ENCODE measurements at places on chromosomes 3 and 15. TPM values are rescaled to one million over a fixed set of nuclear protein-coding genes. Genes with fewer than 3 reads are reported as not detected.

The MCTP2 gene
- polyA plus RNA-seq, result 0.37 TPM

The FAM107A gene
- 0.72 TPM for polyA plus RNA-seq

GRCh38 chr15:52499506-52499905 is 29.2 kb downstream of the MYO5A start:
- DNase-seq, result no peak

GRCh38 chr3:99373846-99374210 is 264.6 kb upstream of the COL8A1 start:
- DNase-seq, result no peak

DNA sequence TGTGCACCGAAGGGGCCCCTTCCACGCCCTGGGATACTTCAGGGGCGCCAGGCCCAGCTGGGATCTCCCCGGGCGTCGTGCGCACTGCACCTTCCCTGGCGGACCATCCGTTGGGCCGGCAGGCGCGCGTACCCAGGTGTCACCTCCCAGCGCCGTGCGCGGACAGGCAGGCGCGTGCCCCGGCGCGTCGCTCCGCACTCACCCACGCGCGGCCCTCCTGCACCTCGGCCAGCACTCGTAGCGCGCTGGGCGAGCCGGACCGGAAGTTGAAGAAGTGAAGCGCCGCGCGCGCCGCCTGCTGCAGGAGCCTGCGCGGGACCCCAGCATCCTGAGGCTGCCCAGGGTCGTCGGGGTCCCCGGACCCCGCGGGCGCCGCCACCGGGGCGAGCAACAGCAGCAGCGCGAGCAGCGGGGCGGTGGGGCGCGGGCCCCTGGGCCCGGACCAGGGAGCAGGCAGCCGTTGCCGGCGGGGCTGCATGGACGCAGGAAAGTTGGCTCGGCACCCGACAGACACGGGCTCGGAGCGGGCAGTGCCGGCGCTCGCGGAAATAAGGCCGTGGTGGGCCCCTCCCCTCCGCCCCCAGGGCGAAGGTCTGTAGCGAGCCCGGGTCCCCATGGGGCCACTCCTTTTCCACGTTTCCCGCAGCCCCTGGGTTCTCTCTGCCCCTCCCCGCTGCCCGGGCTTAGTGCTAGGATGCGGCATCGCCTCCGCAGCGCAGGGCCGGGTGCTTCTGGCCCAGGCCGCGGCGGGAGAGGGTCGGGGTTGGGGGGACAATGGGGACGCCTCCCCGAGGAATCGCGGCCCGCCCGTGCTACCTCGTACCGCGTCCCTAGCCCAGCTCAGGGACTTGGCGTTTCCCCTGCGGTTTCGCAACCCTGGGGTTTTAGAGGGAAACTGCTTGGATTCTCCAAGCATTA is at the start of gene RARRES1:
Gene RARRES1, minus strand, starts transcription at position 520 of the 918 bp plus-strand sequence. Its CDS starts 42 bp downstream, at position 478.
- DNase-seq, result no peak

DNA sequence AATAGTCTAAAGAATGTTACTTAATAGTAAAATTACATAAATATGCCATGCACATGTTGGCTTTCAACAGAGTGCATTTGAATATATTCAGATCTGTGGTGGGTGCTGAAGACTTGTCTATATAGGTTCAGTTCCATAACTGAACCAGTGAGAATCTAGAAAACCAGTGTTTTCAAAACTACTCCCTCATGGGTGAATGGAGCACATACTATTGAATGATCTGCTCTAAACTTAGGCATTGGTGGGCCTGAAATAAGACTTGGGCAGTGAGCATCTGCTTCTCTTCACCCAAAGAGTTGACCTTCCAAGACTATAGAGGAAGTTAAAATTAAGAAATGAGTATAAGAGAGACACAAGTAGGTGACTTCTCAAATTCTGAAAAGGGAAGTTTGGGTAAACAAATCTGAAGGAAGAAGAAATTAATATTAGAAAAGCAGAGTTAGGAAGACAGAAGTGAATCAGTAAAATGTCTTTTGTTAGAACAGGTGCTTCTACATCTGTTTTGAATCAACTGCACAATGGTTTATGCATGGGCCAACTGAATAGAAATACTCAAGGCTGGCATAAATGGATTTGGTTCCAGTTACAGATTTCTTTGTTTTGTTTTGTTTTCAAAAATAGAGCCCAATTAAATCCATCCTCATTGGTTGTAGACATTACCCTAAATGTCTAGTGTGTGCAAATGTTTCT is 19.3 kb downstream of the ALCAM start:
- no peak for DNase-seq

DNA sequence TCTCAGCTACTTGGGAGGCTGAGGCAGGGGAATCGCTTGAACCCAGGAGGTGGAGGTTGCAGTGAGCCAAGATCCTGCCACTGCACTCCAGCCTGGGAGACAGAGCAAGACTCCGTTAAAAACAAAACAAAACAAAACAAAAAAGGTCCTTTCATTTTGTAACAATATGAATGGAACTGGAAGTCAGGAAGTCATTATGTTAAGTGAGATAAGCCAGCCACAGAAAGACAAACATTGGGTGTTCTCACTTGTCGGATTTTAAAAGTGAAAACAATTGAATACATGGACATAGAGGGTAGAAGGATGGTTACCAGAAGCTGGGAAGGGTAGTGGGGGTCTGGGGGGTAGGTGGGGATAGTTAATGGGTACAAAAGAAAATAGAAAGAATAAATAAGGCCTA is 12.5 kb upstream of the B3GALNT1 start:
- no peak for DNase-seq

GRCh38 chr3:120100711-120101110 is 6.5 kb upstream of the GSK3B start:
- DNase-seq, result no peak

Measured in forelimb muscle (tissue), 1 donor.